Stimulated activated CD4-positive, alpha-beta T cell treated with anti-CD3 and anti-CD28 coated beads, TNF-alpha, amount 100 ng/mL, for 48 hours (primary cell): ENCODE measurements at places on chromosomes 3 and 15.

DNA sequence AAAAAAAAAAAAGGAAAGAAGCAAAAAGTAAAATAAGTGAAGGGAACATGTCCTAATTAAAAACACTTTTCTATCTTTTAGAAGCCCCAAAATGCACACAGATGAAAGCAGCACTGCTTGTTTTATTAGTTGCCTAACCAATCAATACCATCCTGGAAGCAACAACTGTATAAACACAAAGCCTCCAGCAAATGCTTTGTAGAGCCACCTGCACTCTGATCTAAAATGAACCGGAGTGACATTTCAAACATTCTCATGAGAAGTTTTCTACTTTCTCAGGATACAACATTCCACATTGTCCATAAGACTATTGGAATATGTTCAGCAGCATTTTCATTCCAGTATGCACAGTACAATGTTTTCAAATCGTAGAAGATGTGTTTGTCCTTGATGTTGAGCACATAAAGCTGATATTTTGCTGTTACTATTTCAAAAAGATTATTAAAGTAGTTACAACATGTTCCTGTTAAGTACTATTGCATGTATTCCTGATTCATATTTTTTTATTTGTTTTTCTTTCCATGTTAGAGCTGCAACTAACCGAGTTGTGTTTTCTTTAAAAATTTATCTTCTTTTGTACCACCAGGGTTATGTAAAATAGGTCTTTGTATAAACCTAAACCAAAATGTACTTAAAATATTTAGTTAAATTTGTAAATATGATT lies 50.3 kb upstream of the PLSCR5 start:
- DNase-seq = no peak

- no peak for DNase-seq
These were observed 55.0 kb upstream of the PRR23E start for GRCh38 chr3:127137757-127138536.

- no peak for DNase-seq
These were observed 22.8 kb downstream of the TMEM43 start for GRCh38 chr3:14147617-14148016.

GRCh38 chr15:99085413-99086326 lies 19.2 kb upstream of the SYNM start:
- no peak for DNase-seq

GRCh38 chr15:65767895-65768294 lies 24.2 kb downstream of the DENND4A start:
- no peak for DNase-seq

DNA sequence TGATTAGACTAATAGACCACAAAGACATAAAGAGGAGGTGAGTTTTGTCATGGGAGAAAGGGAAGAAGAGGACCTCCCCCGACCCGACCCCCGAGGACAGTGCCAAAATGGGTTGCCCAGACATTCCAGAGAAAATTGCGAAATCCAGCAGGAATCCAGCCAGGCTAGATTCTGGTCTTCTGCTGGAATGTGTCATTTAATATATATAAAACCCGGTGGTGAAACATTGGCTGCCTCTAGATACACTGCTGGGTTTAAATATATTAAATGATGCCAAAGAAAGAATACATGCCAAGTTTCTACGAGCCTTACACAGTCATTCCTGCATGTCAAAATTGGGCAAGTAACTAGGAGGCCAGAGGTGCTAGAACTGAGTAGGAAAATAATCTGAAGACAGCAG lies 45.3 kb upstream of the SPESP1 start:
- DNase-seq = no peak
